ENCODE measurements at places on chromosomes 7 and 10. TPM values are rescaled to one million over a fixed set of nuclear protein-coding genes. Genes with fewer than 3 reads are reported as not detected.

Gene CAMK2B
- total RNA-seq = 0.27 TPM

Gene SLC16A12
- not detected for total RNA-seq

Gene SUGCT
- not detected for total RNA-seq

Gene AGMO
- total RNA-seq = not detected

Gene SPDYE8
- not detected for total RNA-seq

Gene BEND7
- not detected for total RNA-seq

Gene JCAD
- 3.2 TPM for total RNA-seq

Gene PLCE1
- 0.02 TPM for total RNA-seq

Gene SEMA3A
- 0.59 TPM for total RNA-seq

Gene MAT1A
- not detected for total RNA-seq

Gene FAM25G
- total RNA-seq = not detected

Gene LZTS2
- 16.4 TPM for total RNA-seq

Gene P4HA1
- total RNA-seq = 30.0 TPM

Gene CRTAC1
- not detected for total RNA-seq

Gene PNLIP
- total RNA-seq = not detected

Gene MYH16
- total RNA-seq = not detected

Gene ABCB4
- not detected for total RNA-seq

Gene PIP
- total RNA-seq = not detected

Gene UTF1
- total RNA-seq = not detected

Gene NPY
- not detected for total RNA-seq

Gene NME8
- total RNA-seq = not detected

Gene AKR1C1
- total RNA-seq = 1.7 TPM

Gene BET1
- total RNA-seq = 21.1 TPM

Gene MMD2
- total RNA-seq = not detected

Gene PROSER2
- total RNA-seq = 0.23 TPM

Gene RAPGEF5
- total RNA-seq = 0.27 TPM

Gene GBF1
- total RNA-seq = 51.8 TPM

Gene PRPS1L1
- total RNA-seq = not detected

Gene HABP2
- total RNA-seq = not detected

Gene PUS7
- total RNA-seq = 17.4 TPM

Gene FGFR2
- total RNA-seq = not detected

Gene NCF1
- 2.2 TPM for total RNA-seq

Gene PRXL2A
- total RNA-seq = 11.5 TPM

Gene VSTM4
- 0.27 TPM for total RNA-seq

Gene NPY4R
- not detected for total RNA-seq

Gene TMEM229A
- total RNA-seq = not detected

Gene NAT16
- not detected for total RNA-seq

Gene AQP1
- total RNA-seq = not detected

Gene RGR
- total RNA-seq = not detected

Gene ZCCHC24
- total RNA-seq = 1.2 TPM

Gene OR6B1
- total RNA-seq = not detected

Measured in T-helper 2 cell treated with Interferon-gamma antibody and Interleukin-4, amounts not matched to agents 100 ng/mL and 5 ng/mL, for 36 hours (primary cell).